Activated B cell treated with CpG ODN at 0.5 μM for 24 hours (primary cell): ENCODE measurements at places on chromosomes 3 and 15.

GRCh38 chr3:29004885-29005599 lies 275.8 kb upstream of the RBMS3 start:
- DNase-seq, result no peak

- DNase-seq, result no peak
Observed at GRCh38 chr3:187738071-187738330, 7.3 kb downstream of the BCL6 start.

DNA sequence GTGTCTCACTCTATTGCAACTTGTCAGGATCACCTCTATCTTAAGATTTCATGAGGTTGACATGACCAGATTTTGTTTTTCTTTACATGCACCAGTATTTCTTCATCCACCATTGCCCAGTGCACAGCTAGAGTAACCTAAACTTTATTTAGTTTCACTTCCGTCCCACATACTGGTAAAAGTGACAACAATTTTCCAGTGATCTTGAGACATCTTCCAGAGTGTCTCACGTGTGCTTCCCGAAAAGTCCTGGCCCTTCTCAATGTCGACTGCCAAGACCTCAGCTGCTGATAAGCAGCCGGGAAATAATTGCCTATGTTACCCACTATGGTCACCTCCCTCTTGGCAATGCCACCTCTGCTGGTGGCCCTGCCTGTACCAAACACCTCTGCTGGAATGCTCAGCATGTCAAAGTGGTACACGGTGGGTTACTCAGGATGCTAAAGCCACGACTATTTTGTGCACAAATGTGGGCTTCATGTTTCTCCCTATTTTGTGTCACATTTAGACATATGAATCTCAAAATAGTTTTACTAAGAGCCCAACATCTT lies 379.7 kb upstream of the TGFBR2 start:
- DNase-seq, result no peak

GRCh38 chr3:11514191-11514821 lies 129.4 kb downstream of the VGLL4 start:
- DNase-seq, result no peak

DNA sequence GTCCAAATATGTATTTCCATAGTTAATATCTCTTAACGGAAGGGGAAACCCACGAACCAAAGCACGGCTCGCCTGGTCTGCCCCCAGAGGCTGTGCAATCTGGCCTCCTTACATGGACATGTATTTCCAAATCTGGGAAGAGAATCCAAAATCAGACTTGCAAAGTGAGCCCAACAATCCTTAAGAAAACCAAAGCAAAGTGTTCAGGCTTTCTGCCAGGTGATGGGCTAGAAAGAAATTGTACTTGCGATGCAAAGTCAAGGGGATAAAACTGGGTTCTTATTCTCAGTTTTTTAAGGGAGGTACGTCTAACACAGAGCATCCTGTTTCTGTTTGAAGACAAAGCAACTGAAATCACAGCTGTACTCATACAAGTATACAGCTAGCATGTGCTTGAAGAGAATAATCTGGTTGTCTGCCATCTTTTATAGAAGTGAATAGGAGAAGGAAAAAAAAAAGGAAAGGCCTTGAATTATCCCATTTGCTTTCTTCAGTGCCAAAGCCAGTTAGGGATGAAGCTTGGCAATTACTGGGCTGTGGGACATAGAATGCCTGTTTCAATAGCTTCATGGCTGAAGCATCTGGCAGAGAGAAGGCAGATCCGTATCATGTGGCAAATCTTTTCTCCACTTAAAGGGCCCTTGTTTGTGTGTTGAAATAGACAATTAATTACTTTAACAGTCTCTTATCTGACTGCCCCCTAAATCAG lies 48.4 kb downstream of the LRIG1 start:
- no peak for DNase-seq

GRCh38 chr3:109532257-109533216 lies 195.2 kb upstream of the DPPA4 start:
- no peak for DNase-seq

GRCh38 chr3:87437765-87438164 lies 161.4 kb upstream of the POU1F1 start:
- DNase-seq, result no peak

DNA sequence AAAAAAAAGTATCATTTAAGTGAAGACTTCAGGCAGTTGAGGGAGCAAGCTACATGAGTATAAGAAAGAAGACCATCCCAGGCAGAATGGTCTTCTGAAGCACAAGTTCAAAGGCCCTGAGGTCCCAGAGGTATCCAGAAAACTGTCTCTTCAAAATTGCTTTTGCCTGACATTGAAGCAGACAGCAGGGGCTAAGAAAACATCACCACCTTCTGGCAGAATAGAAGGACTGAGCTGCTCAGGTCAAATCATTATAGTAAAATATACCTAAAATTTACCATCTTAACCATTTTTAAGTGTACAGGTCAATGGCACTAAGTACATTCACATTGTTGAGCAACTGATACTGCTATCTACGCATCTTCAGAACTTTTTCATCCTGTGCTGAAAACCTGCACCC lies 16.4 kb downstream of the GPR160 start:
- DNase-seq, result no peak

DNA sequence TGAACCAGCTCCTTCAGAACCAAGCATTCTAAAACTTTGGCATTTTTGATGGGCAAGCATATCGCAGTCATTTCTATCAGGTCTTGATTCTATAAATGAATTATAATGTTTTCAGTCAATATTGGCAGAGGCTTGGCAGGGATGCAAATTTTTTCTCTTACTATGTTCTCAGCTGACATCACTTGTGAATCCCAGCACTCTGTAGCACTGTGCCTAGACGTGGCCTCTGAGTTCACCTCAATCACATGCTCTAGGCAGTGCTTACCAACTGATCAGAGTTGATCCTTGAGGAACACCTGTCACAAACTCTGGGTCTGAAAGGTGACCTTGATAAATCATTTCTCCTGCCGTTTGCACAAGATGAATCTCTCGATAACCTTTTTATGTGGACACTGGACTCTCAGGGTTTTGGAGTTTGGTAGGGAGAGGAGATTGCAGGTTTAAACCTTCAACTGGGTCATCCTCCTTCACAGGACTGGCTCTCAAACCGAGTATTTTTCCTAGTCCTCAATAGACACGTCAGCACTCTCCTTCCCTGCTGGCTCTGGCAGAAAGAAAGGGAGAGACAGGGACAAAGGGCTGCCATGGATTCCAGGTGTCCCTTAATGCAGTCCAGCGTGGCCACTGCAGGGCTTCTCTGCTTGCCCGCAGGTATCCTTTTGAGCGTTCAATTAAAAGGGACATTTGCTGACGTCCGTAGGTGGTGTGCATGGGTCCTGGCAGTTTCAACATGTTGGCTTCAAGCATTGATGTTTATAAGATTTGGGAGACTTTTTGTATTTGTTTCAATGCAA lies 222.3 kb upstream of the CMC1 start:
- no peak for DNase-seq

DNA sequence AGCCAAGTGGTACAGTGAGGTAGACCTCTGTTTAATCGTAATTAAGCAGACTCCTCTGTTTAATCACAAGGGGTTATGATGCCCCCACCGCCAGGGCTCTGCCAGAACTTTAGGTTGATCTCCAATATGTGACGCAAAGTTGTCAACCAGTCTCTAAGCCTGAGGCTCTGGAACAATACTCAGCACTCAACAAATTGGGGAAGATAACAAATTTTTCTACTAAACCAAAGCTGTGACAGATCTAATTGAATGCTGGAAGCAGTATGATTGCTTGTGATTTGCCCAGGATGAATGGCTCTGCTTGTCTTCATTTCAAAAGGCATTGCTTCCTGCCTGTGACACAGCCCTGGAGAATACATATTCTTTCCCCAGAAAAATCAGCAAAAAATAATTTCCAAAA lies 57.1 kb downstream of the SNTN start:
- no peak for DNase-seq

DNA sequence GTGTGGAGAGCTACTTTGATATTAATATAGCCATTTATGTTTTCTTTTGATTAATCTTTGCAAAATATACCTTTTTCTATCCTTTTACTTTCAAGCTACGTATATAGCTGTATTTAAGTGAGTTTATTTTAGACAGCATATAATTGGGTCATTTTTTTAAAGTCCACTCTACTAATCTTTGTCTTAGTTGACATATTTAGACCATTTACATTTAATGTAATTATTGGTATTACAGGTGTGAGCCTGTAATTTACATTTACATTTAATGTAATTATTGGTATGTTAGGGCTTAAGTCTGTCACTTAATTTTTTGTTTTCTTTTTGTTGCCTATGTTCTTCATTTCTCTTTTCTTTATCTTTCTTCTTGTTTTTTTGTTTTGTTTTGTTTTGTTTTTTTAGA lies 3.8 kb upstream of the CELF6 start:
- DNase-seq, result no peak

- no peak for DNase-seq
Observed at GRCh38 chr3:193972832-193973231, 163.1 kb upstream of the HES1 start.

- no peak for DNase-seq
Observed at GRCh38 chr15:45919806-45920205, 285.0 kb downstream of the SQOR start.

DNA sequence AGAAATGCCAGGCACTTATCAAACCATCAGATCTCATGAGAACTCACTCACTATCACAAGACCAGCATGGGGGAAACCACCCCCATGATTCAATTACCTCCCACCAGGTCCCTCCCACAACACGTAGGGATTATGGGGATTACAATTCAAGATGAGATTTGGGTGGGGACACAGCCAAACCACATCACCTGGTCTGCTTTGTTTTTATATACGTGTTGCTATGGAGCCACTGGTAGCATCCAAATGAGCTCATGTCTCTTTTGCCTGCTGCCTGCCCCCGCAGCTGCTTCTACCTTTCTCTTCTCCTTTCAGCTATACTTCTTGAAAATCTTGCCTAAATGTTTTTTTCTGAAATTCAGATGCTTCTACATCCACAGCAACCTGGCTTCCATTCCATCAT lies 26.8 kb upstream of the PCOLCE2 start:
- DNase-seq, result no peak

- DNase-seq, result no peak
Observed at GRCh38 chr3:16940769-16941700, 56.3 kb downstream of the PLCL2 start.

GRCh38 chr3:112670824-112671223 lies 29.9 kb upstream of the CCDC80 start:
- DNase-seq, result no peak

DNA sequence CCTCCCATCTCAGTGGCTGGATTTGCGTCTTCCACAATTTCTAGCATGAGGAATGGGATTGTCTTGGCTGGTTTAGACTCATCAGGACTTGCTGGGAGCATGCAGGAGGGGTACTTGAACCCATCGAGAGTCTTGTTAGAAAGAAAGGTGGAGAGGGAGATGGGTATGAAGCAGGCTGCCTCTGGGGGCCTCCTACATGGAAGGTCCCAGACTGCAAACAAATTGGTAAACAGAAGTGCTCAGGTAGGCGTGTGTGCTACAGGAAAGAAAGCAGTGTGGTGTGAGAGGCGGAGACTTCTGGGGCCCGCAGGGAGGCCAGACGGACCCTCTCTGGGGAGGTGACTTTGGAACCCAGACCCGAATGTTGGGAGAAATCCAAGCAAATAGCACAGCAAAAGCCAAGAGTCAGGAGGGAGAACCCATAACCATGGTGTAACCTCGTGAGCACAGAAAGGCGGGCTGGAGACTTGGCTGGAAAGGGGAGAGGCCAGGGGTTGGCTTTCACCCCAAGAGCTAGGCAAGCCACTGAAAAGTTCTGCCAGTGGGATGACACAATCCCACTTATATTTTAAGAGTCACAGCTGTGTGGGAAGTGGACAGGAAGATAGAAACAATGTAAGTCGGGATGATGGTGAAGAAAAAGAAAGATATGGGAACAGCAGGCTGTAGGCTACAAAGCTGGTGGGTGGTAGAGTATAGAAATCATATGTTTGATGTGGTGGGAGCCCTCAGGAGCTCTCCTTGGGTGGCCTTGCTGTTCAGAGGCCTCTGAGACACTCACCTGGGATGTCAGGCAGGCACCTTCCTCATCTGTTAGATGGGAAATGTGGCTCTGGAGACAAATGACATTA lies 130.1 kb upstream of the PRR20G start:
- DNase-seq, result no peak

DNA sequence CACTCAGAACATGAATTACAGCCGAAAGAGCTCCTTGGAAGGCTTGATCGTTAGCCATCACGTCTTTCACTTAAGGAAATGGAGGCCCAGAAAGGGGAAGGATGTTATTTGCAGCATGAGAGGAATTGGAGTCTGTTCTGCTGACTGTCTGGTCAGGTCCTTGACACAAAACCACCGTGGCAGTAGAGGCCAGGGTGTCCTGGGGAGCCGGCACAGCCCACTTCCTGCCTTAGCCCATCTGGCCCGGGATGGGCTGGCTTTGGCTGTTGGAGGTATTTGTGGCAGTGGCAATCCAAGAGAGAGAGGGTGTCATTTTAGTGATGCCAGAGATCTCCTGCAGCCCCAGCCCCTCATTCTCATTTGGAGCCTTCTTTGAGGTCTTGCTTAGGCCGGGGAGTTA lies 37.4 kb downstream of the ST6GAL1 start:
- no peak for DNase-seq

GRCh38 chr3:59600631-59601030 lies 550.8 kb upstream of the CFAP20DC start:
- no peak for DNase-seq

- no peak for DNase-seq
Observed at GRCh38 chr15:71752604-71753289, 57.6 kb upstream of the NR2E3 start.

GRCh38 chr15:40150163-40150925 lies 10.5 kb upstream of the BUB1B start:
- no peak for DNase-seq

DNA sequence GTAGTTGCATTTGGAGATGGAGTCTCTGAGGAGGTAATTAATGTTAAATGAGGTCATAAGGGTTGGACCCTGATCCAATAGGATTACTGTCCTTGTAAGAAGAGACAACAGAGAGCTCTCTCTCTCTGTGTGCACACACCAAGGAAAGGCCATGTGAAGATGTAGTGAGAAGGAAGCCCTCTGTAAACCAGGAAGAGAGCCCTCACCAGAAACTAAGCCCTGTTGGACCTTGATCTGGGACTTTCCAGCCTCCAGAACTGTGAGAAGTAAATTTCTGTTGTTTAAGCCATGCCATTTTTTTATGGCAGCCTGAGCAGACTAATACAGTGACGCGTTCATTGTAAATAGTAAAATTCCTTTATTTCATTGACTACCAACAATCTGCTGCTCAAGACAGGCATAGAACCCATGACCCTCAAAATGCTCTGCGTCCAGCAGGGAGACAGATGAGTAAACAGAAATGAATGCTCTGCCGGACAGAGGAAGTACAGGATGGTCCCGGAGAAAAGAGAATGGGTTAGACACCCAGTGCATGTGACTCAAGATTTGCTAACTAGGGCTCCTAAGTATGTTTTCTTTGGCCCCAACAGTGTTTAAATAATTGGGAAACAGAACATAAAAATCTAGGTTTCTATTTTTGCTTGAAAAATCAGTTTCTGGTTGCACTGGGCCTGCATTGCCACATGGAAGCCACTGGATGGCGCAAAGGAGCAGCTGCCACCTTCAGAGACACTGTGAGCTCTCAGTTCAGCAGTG lies 37.9 kb upstream of the TNFAIP8L3 start:
- no peak for DNase-seq

GRCh38 chr3:126516936-126517290 lies 660 bp downstream of the UROC1 start:
- no peak for DNase-seq

- DNase-seq, result no peak
Observed at GRCh38 chr3:61966200-61966599, 404.8 kb downstream of the PTPRG start.
